Endodermal cell (in vitro differentiated cells): ENCODE measurements at places on chromosomes 3 and 15. TPM values are rescaled to one million over a fixed set of nuclear protein-coding genes. Genes with fewer than 3 reads are reported as not detected.

DNA sequence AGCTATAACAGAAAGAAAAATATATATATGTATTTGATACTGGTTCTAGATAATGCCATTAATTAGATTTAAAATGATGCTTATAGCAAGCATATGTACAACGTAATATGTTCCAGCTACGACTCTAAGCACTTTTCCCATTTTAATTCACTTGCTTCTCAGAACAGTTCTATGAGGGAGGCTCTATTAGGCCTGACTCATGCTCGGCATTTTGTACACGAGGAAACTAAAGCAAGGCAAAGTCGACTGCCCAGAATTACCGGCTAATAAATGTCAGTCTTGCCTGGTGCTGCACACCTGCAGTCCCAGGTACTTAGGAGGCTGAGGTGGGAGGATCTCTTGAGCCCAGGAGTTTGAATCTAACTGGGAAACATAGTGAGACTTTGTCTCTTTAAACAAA is 106.0 kb downstream of the PTPRG start:
- no peak overlapping the region for H3K4me3 ChIP-seq
- H3K36me3 ChIP-seq: no peaks in the 10 kb centered on the region
- H3K27ac ChIP-seq: no peak overlapping the region
- no peak for DNase-seq
- no peaks in the 10 kb centered on the region for H3K27me3 ChIP-seq

SNTN gene
- total RNA-seq: 0.40 TPM in 1 of 2 replicates, not detected in the other

GASK1A gene
- total RNA-seq: 4.0 and 4.3 TPM in 2 replicates

TM2D3 gene
- total RNA-seq: 30.2 and 34.0 TPM in 2 replicates

MUC4 gene
- total RNA-seq: 1.7 and 2.3 TPM in 2 replicates

GRCh38 chr3:41198046-41198445 is 1.3 kb upstream of the CTNNB1 start:
- H3K27ac ChIP-seq: no peak overlapping the region
- no peaks in the 10 kb centered on the region for H3K36me3 ChIP-seq
- peaks cover 4% of the 10 kb centered on the region for H3K4me1 ChIP-seq
- H3K4me3 ChIP-seq: peak overlapping the region; percentile 79
- DNase-seq: no peak
- no peaks in the 10 kb centered on the region for H3K27me3 ChIP-seq

GRCh38 chr3:40417845-40418543 is 31.0 kb downstream of the ENTPD3 start:
- no peaks in the 10 kb centered on the region for H3K36me3 ChIP-seq
- H3K4me3 ChIP-seq: no peak overlapping the region
- no peaks in the 10 kb centered on the region for H3K4me1 ChIP-seq

GRCh38 chr15:64305261-64305660 is 50.7 kb downstream of the CSNK1G1 start:
- no peaks in the 10 kb centered on the region for H3K27me3 ChIP-seq
- no peak overlapping the region for H3K4me3 ChIP-seq
- H3K36me3 ChIP-seq: peaks cover 9% of the 10 kb centered on the region
- H3K4me1 ChIP-seq: peaks cover 4% of the 10 kb centered on the region
- no peak for DNase-seq

DNA sequence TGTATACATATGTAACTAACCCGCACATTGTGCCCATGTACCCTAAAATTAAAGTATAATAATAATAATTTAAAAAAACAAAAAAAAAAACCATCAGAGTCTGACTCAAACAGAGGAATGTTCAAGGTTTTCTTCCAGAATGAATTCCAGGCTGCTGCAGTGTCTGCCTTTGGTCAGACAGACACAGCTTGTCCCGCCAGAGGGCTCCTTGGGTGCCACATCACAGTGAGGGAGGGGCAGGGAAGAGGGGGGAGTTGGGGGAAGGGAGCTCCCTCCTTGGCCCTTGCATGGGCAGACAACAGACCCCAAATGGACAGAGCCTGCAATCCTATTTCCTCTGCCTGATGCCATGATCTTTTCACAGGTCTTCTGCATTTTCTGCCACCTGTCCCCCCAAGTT is 36.5 kb downstream of the ITGB5 start:
- peaks cover 92% of the 10 kb centered on the region for H3K36me3 ChIP-seq

DNA sequence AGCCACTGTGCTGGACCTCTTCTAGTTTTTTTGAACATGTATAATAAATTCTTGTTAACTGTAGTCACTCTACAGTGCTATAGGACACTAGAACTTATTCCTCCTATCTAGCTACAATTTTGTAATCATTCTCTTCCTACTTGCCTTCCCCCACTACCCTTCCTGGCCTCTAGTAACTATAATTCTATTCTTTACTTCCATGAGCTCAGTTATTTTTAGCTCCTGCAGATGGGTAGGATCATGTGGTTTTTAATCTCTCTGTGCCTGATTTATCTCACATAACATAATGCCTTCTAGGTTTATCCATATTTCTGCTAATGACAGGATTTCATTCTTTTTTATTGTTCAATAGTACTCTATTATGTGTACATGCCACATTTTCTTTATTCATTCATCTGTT is 113.2 kb upstream of the FGF7 start:
- DNase-seq: no peak
- no peak overlapping the region for H3K27ac ChIP-seq
- H3K36me3 ChIP-seq: no peaks in the 10 kb centered on the region
- no peak overlapping the region for H3K4me3 ChIP-seq

NPRL2 gene
- 21.8 TPM in 2 replicates for total RNA-seq
